Mammary epithelial cell (primary cell): ENCODE measurements at places on chromosomes 6 and 20. TPM values are rescaled to one million over a fixed set of nuclear protein-coding genes. Genes with fewer than 3 reads are reported as not detected.

DNA sequence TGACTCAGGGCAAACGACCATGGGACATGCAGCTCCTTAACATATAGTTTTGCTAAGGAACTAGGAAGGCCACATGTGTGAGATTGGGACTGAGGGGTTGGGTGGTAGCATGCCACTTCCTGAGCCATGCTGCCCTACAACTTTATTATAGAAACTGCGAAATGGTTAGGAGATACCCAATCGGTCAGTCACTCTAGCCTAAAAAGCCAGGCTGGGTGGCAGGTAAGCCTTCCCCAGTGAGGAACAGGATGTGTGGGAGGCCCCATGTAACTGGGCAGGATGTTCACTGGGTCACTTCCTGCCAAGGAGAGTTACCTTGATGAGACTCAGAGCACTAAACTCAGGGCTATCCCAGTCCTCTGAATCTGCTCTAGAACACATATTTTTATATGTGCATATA lies 123.5 kb downstream of the MAP3K7 start:
- no peak for DNase-seq

DNA sequence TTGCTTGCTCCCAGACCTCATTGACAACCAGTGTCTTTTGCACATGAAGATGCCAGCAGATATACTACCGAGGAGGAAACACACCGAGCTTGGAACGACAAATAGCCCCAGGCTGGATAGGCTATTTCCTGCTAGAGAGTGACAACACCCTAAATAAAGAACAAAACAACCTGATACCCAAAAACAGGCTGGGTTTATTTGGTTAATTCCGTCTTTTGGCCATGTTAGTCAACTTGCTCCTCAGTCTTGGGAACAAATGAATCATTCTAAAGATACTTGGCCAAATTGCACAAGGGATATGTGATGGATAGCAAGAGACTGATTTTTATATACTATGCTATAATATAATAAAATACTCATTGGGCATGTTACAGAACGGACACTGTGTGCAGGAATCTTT lies 11.5 kb upstream of the MUC22 start:
- DNase-seq = peak; percentile 44

The RIPOR2 gene
- 0.16 TPM for polyA plus RNA-seq

DNA sequence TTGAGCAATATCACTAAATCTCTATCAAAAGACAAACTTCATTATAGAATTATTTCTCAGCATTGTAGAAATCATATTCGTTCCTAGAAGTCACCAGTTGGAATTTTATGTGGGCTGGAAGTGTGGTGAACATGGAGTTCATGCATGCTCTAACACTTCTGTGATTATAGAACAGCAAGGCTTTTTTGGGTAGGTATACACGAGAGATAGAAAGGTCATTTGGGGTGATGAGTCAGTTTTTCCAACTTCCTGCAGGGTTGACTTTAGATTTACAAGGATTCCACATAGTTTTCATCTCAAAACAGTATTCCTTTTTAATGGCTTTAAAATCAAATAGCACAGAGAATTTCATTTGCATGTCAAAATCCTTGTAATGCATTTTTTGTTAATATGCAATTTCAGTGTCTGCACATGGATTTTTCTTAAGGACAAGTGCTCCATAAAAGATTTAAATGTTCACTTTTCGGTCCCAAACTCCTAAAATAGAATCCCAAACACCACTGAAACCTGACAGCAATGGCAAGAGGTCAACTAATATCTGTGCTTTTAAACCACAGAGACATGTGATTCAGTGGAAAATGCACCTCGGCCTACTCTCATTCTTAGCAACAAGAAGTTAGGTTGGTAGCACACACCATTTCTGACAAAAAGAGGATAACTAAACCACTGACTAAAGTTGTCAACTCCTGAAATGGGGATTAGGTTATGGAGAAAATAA lies 211.0 kb downstream of the MOXD1 start:
- DNase-seq = peak; percentile 20

The ERVFRD-1 gene
- not detected for polyA plus RNA-seq

The ENPP3 gene
- polyA plus RNA-seq = not detected

The C20orf96 gene
- 2.3 TPM for polyA plus RNA-seq

The PLCG1 gene
- 34.9 TPM for polyA plus RNA-seq

GRCh38 chr6:38824243-38824894 lies 109.3 kb downstream of the DNAH8 start:
- DNase-seq = no peak

DNA sequence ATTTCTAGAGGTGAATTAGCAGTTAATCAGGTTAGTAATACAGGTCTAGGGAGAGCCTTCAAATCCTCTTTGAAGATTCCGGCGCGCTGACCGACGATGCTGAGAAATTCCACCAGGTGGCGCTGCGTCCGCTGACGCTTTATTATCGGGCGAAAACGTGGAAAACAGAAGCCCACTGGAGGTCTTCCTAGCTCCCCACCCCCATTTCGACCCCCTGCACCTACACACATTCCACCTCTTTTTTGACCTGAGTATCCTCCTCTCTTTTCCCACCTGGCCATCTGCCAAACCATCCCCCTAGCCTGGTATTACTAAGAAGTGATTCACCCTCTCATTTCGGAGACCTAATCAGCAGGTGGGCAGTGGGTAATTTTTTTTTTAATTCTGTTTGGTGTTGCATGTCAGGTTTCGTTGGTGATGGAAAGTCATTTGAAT lies 65.4 kb upstream of the RIN2 start:
- DNase-seq = peak; percentile 65

The LHFPL5 gene
- not detected for polyA plus RNA-seq

GRCh38 chr6:77669913-77670312 lies 17.1 kb downstream of the MEI4 start:
- DNase-seq = no peak

GRCh38 chr6:149373511-149373910 lies 26.6 kb upstream of the SUMO4 start:
- no peak for DNase-seq

GRCh38 chr20:53826597-53827291 lies 233.1 kb upstream of the ZNF217 start:
- no peak for DNase-seq

The FBXO30 gene
- polyA plus RNA-seq = 3.5 TPM

DNA sequence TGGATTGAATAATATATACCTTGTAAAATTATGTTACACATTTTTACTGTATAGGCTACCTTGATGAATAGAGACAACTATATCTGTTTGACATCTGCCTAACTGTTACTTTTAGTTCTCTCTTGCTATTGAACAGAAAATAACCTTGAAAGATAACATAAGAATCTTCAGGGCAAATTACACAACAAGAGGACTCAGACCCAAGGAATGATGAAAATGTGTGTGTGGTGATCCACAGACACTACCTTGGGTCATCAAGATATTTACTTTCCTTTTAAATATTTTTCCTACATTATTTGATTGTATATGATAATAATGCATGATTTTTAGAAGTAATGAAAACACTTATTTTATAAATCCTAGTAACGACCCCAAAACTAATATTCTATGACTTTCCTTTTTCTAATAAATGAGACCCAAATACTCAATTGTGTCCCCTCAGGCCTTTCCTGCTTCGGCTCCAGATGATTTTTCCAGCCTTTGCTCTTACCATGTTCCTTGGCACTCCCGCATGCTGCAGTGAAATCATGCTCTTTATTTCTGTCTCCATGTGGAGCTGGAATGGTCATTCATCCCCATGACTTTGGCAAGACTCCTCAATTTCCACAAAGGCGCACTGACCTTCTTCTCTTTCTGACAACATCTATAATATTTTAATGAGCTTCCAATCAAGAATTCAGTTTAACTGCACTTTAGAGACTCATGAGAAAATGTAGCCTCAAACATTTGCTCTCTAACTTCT lies 187.6 kb downstream of the EPM2A start:
- DNase-seq = no peak
